B cell (primary cell): ENCODE measurements at places on chromosomes 11 and 22.

DNA sequence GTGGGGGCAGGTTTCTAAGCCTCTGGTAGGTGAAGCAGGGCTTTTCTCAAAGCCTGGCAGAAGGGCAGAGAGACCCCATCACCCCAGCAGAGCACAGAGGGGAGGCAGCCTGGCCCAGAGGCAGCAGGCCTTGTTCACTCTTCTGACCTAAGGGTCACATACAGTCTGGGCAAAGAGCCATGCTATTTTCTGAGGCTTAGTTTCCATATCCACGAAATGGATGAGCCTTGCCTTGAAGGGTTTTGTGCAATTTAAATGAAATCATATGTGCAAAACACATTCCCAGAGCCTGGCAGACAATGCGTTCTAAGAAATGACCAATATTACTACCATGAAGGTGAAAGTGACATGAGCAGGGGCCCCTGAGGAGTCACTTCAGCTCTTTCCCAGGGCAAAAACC, 44.5 kb downstream of the HIRA start:
- no peak for DNase-seq

DNA sequence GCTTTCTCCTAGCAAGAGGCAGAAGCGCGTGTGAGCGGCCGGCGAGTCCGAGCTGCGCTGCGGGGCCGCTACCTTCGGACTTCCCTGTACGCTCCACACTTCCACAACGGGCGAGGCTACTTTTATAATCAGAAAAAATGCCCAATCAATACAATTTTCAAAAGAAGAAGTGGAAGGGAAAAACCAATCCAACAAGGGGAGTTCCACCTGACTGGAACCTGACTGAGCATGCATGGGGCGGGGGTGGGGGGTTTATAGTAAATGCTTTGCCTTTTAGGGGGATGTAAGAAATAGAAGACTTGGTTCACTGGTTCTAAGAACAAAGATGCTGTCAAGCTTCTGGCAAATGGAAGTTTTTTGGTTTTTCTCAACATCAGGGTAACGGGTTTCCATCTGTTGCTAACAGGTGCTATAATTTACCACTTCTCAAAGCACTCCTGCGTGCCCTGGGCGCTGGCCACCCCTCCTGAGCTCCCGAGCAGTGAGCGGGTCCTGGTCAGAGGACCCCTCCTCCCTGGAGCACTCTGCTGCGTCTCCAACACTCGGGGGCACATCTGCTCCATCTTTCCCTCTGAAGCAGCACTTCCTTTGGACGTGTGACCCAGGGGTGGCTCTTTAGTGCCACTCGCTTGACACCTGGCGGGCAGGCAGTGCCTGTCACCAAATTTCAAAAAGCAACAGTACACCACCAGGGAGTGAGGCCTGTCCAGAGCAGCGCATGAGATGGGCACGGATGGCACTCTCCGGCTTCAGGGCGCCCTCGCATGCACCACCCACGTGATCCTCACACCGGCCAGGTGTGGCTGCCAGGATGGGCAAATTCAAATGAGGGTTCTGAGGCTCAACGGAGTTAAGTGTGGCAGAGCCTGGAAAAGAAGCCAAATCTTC, 21.6 kb upstream of the BID start:
- peak; percentile 87 for DNase-seq

DNA sequence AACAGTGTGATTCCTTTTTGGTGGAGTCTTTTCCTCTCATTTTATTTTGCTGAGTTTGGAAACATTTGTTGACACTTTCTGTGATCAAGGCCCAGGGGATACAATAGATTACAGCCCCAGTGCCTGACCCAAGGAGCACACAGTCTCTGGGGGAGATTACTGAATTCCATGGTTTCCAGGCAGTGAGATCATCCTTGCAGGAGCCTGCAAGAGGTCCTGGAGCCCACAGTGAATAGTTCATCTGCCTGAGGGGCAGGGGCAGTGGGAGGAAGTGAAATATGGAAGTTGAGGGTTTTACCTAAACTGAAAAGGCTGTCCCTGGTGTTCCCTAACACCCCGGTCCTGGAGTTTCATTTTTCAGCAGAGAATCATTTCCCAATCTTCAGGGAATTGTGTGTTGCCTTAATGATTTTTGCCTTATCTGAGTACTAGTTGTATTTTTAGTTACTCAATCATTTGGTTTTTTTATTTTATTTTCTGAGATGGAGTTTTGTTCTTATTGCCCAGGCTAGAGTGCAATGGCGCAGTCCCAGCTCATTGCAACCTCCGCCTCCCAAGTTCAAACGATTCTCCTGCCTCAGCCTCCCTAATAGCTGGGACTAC, 7.7 kb downstream of the CCS start:
- no peak for DNase-seq

- no peak for DNase-seq
Measured at GRCh38 chr11:12889243-12889642, 119.9 kb upstream of the RASSF10 start.

GRCh38 chr11:77377734-77378133, 76.2 kb upstream of the GDPD4 start:
- DNase-seq: no peak
